ENCODE measurements at places on chromosomes 7 and 10.

DNA sequence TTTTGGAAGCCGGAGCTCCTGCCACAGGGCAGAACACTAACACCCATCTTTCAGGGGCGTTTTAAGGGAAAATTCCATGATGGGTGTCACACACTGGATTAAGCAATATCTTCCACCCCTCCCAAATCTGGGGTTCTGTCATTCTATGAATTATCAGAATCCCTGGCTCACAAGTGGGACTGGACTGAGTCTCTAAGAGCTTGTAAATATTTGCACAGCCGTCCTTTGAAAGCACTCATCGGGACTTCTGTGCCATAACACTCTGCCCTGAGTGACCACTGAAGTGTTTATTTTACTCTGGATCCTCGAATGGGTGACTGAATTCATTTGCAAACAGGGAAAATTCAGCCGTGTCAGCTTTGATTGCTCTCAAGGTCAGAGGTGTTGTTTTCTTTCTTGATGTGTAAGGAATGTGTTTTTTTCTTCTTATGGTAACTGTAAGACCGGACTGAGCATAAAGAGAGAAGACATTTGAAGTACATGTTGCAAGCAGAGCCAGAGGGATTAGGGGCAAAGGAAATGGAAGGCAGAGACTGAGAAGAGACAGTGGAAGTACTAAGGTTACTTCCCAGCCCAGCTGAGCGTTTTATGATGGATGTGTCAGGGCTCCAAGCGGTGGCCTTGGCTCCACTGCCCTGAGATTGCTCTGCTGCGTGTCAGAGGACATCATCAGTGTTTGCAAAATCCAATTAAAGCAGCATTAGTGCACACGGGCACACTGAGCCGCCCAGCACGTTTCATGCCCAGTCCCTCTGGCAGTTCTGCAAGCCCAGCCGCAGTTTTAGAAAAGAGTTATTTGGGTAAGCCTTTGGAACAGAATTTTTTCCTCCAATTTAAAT is 17.7 kb upstream of the GTPBP4 start:
- DNase-seq = peak; percentile 61

GRCh38 chr10:117925369-117925768 is 121.4 kb downstream of the RAB11FIP2 start:
- DNase-seq = no peak

DNA sequence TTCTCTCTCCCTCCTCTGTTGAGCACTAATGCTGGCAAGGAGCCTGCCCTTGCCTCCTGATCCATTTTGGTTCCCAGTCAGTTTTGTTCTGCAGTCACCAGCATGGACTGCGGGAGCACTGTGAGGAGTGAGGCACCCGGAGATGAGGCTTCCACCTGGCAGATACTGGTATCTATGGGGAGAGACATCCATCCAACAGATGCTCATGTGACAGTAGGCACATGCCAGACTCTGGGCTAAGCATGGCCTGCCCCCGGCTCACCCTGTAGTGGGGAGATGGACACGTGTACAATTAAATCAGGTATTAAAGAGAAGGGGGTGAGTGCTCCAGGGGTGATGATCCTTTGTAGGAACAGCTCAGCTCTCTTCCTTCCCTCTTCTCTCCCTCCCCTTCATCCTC is 74.0 kb upstream of the PODXL start:
- no peak for DNase-seq

- no peak for DNase-seq
Observed at GRCh38 chr7:76187272-76187671, 14.4 kb upstream of the SRRM3 start.

DNA sequence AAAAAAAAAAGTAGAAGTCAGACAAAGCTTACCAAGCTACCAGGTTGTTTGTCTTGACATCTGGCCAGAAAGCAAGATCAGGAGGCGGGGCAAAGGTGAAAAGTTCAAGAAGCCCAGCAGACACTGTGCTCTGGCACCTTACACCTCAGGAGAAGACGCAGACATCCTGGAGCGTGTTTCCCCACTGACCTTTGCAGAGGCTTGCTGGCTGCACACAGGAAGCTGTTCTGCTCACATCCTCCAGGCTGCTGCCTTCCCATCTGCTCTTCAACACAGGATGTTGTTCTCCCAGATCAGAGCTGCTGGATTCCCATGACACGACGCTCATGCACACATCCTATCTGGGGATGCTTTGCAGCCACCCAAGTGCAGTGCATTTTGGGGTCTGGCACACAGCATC is 174.4 kb upstream of the KIAA1217 start:
- DNase-seq = no peak

GRCh38 chr10:38047666-38048065 is 37.2 kb downstream of the ZNF33A start:
- DNase-seq = no peak

DNA sequence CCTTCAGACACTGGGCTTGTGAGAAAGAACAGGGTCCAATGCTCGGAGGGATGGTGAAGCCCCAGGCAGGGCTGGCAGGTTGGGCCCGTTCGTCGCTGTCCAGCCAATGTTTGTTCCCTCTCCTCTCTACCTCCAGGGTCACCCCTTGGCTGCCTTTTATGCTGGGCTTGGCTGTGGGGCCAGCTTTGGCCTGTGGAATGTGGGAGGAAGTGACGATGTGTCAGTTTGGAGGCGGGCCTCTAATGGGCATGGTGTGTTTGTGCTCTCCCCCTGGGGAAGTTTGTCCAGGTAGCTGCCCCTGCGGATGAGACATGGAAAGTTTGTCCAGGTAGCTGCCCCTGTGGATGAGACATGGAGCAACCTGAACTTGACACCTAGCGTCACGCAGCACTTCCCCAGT is 236.7 kb downstream of the GLRX3 start:
- DNase-seq = no peak

GRCh38 chr7:4775848-4776623 is 613 bp downstream of the AP5Z1 start:
- no peak for DNase-seq

- DNase-seq = no peak
Observed at GRCh38 chr7:21939858-21940372, 5.8 kb downstream of the CDCA7L start.

GRCh38 chr7:82598958-82599357 is 155.4 kb upstream of the CACNA2D1 start:
- DNase-seq = no peak

- DNase-seq = no peak
Observed at GRCh38 chr10:32413513-32413912, 32.4 kb upstream of the CCDC7 start.

- peak; percentile 21 for DNase-seq
Observed at GRCh38 chr7:123494193-123494796, 40.1 kb downstream of the IQUB start.

DNA sequence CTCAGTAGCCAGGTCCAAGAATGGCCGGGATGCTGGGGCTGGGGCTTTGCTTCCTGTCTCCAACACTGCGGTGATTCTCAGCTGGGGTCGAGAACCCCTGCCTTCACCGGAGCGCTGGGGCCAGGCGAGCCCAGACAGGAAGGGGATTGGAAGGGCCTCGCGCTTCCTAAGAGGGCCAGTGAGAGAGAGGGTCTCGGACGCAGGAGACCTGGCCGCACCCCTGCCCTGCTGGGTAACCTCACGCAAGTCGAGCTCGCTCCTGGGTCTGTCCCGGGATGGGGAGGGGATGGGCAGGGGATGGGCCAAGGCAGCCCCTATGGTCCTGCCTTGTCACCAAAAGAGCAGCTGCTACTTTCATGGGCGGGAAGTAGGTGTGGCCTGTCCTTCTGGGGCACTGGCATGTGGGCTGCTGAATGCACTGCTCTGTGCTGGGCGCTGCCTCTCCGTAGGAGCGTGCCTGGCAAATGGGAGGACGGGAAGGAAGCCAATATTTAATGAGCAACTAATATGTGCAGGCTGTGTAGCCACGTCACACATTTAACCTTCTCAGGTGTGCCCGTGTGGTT is 20.0 kb downstream of the KCNK18 start:
- DNase-seq = no peak

GRCh38 chr10:8151086-8151485 is 96.6 kb downstream of the GATA3 start:
- no peak for DNase-seq

DNA sequence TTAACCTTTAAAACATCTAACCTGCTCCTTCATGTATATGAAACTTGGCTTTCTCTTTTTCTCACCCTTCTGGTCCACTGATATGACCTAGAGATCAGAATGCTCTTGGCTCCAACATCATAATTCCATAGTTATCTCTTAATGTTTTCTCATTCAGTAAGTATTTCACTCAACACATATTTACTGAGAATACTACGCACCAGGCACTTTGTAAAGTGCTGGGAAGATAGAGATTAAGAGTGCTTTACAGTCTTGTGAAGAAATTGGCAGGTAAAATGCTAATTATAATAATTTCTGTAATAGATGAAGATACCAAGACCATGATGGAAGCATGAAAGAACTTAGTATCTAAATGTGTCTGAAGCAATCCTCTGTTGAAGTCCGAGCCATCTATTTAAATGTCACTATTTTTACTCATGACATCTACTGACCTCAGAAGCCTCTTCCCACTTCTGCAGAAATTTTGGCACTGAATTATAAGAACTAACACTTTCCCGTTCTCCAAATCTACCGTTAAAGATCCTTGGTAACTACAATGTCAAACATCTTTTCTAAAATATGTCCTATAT is 116.2 kb downstream of the HBP1 start:
- DNase-seq = no peak

GRCh38 chr7:46028246-46028645 is 107.2 kb upstream of the IGFBP3 start:
- no peak for DNase-seq
